ENCODE measurements at places on chromosomes 13 and 19.

- peak; percentile 47 for DNase-seq
Observed at GRCh38 chr19:48635263-48635965, 1.8 kb downstream of the DBP start.

GRCh38 chr19:46613525-46613924, 11.4 kb downstream of the PTGIR start:
- no peak for DNase-seq

GRCh38 chr19:10152100-10152499, 32.4 kb upstream of the EIF3G start:
- DNase-seq = no peak

- no peak for DNase-seq
Observed at GRCh38 chr13:47085346-47085745, 188.5 kb upstream of the HTR2A start.

GRCh38 chr13:71789037-71789436, 78.0 kb downstream of the DACH1 start:
- DNase-seq = no peak

- DNase-seq = no peak
Observed at GRCh38 chr19:30150626-30151025, 208.6 kb downstream of the URI1 start.

DNA sequence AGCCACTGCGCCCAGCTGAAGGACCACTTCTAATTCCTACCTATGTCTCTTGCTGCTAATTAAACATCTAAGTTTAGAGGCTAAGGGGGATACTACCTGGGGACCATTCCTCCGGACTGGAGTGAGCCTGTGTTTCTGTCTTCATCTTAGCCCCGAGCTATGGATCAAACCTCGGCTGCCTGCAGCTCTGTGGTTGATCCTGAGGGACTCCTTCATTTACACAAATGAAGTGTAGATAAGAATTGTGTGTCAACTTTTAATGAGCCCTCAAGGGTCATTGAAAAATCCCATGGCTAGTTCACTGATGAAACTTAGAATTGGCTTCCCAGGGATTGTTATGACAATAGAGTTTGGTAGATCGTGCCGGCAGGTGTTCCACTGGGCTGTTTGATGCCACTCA, 31.5 kb upstream of the OR10H1 start:
- DNase-seq = no peak

DNA sequence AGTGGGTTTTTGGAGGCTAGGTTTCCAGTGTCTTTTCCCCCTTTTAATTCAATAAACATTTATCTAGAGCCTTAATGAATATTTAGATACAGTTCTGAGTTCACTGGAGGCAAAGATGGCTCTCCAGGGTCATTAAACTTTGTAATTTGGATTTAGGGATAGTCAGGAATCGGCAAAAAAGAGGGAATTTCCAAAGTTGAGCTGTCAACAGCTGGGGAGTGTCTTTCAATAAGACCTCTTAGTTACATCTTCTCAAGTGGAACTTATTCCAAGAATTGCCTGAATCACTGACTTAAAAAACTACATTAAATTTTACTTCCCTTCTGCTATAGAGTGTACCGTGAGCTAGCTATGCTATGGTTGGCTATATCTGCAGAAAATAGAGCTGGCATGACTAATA, 2.0 kb downstream of the LRCH1 start:
- no peak for DNase-seq

DNA sequence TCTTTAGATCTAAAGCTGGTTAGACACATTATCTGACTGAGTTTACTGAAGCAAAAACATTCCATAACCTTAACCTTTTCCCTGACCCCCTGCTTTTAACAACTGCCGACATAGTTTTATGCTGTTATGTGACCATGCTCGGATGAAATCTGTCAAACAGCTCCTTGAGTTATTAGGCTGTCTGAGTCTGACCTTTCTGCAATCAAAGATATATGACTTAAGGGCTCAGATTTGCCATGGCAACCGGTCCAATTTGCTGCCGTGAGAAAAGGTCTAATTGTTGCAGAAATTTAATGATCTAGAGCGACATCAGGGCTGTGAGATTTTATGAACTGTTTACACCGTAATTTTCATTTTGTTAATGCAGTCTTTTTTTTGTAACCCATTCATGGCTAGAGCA, 61.8 kb downstream of the URI1 start:
- no peak for DNase-seq

- no peak for DNase-seq
Observed at GRCh38 chr13:81140675-81141074, 799.7 kb upstream of the SPRY2 start.

DNA sequence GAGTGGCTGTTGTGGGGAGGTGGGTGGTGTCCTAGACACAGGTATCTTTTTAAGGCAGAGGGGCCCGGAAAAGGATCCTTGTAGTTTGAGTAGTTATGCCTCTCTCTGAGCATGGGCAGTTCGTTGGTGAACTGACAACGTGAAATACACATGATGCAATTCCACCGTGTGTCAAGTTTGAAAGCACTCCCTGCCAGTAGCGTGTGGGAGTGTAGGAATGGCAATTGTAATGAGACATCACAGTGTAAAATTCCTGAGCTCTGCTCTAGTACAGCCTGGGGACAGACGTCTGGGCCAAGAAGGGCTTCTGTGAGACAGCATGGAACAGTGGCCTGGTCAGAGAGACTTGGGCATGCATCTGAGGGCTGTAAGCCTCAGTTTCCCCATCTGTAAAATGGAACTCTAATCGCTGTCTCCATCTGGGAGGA, 10.4 kb upstream of the ASF1B start:
- peak; percentile 55 for DNase-seq

- no peak for DNase-seq
Observed at GRCh38 chr13:46561691-46562090, 8.7 kb downstream of the LRCH1 start.

- no peak for DNase-seq
Observed at GRCh38 chr19:6211632-6212402, 68.0 kb downstream of the MLLT1 start.

GRCh38 chr13:51913421-51914136, 51.8 kb downstream of the CCDC70 start:
- DNase-seq = no peak

GRCh38 chr13:99741960-99742359, 229.6 kb downstream of the ZIC5 start:
- DNase-seq = no peak

DNA sequence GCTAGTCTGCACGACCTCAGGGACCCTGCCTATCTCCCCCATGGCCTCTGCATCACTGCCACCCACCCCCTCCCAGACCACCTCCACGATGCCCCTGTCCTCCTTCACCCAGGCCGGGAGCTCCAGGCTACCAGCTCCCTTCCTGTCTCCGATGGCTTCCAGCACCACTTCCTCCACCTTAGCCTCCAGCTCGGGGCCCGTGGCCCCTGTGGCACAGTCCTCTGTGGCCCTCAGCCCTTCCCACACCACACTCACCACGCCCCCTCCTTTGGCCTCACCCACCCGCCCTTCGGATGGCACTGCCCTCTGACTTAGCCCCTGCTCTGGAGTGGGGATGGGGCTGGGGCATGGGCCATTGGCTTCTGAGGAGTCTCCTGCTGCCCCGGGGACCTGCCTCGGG, 7.2 kb downstream of the PALM3 start:
- no peak for DNase-seq

- DNase-seq = no peak
Observed at GRCh38 chr13:109971456-109972090, 185.2 kb upstream of the IRS2 start.

- peak; percentile 39 for DNase-seq
Observed at GRCh38 chr19:38729653-38730469, 14.4 kb downstream of the CAPN12 start.

DNA sequence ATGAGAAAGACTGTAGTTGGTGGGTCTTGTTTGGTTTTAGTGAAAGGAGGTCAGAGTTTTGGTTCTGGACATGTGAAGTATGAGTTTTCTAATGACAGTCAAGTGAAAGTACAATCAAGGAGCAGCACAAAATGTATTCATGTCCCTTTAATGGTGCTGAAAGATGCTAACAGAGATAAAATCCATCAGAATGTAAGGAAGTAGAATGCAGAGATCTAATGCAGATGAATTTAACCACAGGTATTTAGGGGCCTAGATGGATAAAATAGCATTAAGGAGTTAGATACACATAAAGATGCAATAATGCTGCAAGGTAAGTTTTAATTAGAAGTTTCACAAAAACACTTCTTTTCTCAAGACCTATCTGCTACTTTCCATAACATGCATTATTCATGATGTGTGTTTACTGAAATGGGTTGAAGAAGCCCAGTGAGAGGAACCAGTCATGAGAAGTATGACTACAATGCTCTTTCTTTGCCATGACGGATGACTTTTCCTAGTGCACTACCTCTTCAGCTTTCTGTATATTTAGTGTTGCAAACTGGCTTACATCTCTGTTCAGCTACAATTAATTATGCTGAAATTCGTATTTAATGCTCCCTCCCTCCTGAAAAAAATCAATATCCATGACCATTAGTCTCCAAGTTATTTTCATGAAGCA, 222.9 kb upstream of the HTR2A start:
- no peak for DNase-seq

GRCh38 chr13:98626298-98626935, 49.5 kb upstream of the STK24 start:
- no peak for DNase-seq

GRCh38 chr19:36973021-36973843, 57.1 kb downstream of the ZNF568 start:
- DNase-seq = no peak

- peak; percentile 33 for DNase-seq
Observed at GRCh38 chr19:1512671-1513498, at the start of gene ADAMTSL5. Gene ADAMTSL5, minus strand, starts transcription at chr19:1513019. Its CDS starts 2,076 bp downstream, at chr19:1510943.

- DNase-seq = no peak
Observed at GRCh38 chr19:45306040-45306439, 16.6 kb downstream of the CKM start.

GRCh38 chr13:23087880-23088279, 92.9 kb upstream of the SGCG start:
- peak; percentile 15 for DNase-seq

DNA sequence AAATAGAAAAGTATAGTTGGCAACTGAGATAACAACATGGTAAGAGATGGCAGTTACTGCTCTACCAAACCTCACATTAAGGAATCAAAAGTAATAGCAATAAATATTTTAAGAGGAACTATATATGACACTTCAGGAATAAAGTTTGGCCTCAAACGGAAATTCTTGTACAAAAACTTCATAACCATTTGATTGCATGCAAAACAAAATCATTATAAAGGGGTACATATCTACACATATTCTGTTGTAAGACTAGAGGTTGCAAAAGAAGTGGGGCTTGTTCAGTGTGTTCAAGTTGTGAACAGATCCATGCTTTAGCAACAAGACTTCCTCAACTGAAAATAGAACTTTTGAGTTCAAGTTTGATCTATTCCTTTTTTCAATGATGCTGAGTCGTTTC, 133.5 kb upstream of the MIR17HG start:
- DNase-seq = peak; percentile 84

DNA sequence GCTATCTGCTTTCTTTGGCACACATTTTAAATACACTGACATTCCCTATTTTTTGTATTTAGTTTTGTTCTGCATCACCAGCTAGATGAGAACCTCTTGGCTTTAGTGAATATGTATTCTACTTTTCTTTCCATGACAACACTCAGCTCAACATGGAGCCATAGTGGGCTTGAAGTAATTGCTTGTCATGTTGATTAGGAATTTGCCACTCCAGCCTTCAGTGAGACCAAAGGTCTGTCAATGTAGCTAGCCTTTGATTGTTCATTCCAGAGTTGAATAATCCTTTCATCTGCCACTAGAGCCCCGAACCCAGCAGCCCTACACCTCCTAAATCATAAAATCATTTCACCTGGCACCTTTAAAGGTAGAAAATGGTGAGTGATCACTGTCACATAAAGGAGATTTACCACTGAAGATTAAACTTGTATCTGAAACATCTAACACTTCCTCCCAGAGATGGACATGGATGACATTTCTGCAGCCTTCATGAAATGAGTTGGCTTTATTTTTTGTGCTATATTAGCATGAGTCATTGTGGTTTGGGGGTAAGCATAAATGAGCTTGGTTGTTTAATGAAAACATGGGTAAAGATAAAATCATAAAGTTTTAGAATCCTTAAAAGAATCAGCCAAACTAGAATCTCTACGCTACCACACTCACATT, 29.2 kb upstream of the GARRE1 start:
- DNase-seq = no peak

GRCh38 chr19:23991170-23991569, 76.5 kb downstream of the ZNF726 start:
- no peak for DNase-seq

- DNase-seq = peak; percentile 96
Observed at GRCh38 chr19:3450796-3451411, 29.4 kb downstream of the SMIM24 start.

DNA sequence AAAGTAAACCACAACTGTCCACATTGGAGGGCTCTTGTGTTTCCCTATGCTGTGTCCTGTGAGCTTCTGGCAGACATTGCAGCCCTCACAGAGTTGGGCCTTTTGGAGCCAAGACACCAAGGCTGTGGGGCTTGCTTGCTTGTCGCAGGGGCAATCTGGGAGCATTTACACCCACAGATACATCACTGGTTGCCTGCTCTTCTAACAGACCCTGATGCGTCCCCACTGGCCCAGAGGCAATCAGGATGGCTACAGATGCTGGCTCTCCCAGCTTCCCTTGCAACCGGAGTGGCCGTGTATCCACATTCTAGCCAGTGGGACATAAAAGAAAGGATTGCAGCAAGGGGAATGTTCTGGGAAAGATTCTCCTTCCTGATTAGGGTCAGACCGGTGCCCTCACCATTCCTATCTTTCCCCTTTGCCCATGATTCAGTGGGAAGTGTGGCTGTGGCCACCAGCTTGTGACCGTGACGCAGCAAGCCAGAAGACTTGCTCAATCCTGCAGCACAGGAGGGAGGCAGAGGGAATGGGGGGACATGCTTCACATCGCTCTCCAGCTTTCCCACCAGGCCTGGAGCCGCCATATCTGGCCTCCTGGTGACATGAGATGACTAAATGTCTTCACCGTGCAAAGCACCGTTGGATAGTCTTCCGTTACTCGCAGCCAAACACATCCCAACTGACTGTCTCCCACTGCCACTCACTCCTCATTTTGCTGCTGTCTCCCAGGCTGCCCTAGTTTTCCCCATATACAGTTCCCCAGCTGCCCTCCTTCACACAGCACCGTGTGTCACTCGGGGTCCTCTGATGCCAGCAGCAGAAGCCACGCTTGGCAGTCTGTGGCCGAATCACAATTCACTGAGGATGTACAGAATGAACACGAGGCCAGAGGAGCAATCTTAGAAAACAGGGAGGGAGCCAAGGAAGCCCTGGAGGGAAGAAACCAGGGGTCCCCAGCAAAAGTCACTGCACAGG, 151.0 kb downstream of the DPF1 start:
- no peak for DNase-seq

- DNase-seq = peak; percentile 46
Observed at GRCh38 chr19:24098359-24098758, 11.4 kb downstream of the ZNF254 start.

DNA sequence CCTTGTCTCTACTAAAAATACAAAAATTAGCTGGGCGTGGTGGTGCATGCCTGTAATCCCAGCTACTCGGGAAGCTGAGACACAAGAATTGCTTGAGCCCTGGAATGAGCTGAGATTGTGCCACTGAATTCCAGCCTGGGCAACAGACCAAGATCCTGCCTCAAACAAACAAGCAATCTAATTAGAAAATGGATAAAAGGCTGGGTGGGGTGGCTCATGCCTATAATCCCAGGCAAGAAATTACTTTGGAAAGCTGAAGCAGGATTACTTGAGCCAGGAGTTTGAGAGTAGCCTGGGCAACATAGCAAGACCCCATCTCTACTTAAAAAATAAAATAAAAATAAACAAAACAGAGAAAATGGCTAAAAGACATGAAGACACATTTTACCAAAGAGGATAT, 77.0 kb downstream of the CAB39L start:
- no peak for DNase-seq

GRCh38 chr13:54660277-54660676, 1631.7 kb downstream of the OLFM4 start:
- no peak for DNase-seq
